ENCODE measurements at places on chromosomes 1 and 21. TPM values are rescaled to one million over a fixed set of nuclear protein-coding genes. Genes with fewer than 3 reads are reported as not detected.

- no peak for DNase-seq
These were observed 32.0 kb downstream of the NFASC start for GRCh38 chr1:204902671-204903070.

- DNase-seq, result no peak
These were observed 130.4 kb downstream of the AJAP1 start for GRCh38 chr1:4784761-4785160.

DNA sequence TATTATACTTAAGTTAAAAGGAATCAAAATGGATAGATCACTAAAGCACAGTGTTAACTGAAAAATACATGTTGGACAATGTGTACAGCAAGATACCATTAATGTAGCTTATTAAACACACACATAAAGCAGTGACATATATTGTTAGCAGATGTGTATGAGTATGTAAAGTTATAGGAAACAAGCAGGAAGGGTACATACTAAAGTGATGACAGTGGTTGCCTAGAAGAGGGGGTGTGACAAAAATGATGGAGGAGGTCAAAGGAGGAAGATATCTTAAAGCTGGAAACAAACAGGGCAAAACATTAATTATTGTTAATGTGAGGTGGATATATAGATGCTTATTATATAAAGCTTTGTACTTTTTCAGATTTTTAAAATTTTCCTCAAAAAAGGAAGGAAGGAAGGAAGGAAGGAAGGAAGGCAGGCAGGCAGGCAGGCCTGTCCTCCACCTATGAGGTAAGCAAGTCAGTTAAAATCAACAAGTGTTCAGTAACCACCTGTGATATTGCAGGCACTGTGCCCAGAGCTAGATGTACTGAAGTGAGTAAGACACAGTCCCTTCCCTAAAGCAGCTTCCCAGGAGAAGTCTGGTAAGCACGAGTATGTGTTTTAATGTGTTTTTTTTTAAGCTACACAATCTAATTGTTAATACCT, 252.9 kb upstream of the NR5A2 start:
- no peak for DNase-seq

DNA sequence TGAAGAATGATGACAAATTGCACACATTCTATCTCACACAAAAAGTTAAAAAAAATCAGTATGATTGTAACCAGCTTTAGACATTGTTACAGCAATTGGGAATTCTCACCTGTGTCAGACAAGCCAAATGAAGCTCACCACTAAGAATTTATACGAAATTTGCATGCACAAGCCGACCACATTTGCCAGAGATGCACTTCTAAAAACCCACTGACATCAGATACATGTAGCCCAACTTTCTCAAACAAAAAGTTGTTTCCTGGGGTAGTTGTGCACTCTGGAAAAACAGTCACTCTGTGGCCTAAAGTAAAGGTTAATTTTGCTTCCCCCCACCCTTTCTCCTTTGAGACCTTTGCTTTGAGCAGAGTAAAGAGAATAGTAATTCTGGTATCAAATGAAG, 67.9 kb upstream of the IL12RB2 start:
- no peak for DNase-seq

VANGL2 gene
- 2.9 TPM for total RNA-seq

LAPTM5 gene
- total RNA-seq, result 163 TPM
